ENCODE measurements at places on chromosomes 2 and 18.

- no peak for DNase-seq
These were observed 134.6 kb downstream of the CTIF start for GRCh38 chr18:48673456-48673852.

DNA sequence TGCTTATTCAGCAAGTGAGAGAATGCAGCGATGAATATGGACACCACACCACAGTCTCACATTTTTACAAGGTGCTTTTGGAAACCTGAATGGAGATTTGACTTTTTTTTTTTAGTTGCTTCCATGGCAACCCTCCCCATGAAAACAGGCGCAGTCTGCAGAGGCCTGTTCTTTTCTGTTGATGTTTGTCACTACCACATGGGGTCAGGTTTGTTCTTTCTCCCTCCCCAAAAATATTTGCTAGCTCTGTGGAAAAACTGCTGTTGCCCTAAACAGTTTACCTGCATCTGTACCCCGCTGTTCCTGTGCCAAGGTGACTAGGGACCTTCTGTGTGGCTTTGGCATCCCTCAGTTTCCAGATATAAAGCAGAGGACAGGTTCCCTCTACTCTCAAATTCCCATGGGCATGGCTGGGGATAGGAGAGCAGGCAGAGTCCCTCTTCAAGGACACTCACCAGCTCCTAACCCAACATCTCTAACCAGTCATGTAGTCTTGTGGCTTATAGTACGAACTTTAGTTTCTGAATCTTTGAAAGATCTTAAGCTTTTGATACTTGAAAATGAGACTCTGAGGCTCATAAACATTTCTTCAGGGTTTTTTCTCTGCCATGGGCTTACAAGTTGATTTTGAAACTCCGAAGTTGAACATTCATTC lies 14.7 kb upstream of the MAPRE2 start:
- DNase-seq, result no peak

GRCh38 chr2:207993151-207993763 lies 32.1 kb downstream of the PLEKHM3 start:
- peak; percentile 87 for DNase-seq

GRCh38 chr2:174835797-174836255 lies 71.6 kb upstream of the CHRNA1 start:
- peak; percentile 99 for DNase-seq

DNA sequence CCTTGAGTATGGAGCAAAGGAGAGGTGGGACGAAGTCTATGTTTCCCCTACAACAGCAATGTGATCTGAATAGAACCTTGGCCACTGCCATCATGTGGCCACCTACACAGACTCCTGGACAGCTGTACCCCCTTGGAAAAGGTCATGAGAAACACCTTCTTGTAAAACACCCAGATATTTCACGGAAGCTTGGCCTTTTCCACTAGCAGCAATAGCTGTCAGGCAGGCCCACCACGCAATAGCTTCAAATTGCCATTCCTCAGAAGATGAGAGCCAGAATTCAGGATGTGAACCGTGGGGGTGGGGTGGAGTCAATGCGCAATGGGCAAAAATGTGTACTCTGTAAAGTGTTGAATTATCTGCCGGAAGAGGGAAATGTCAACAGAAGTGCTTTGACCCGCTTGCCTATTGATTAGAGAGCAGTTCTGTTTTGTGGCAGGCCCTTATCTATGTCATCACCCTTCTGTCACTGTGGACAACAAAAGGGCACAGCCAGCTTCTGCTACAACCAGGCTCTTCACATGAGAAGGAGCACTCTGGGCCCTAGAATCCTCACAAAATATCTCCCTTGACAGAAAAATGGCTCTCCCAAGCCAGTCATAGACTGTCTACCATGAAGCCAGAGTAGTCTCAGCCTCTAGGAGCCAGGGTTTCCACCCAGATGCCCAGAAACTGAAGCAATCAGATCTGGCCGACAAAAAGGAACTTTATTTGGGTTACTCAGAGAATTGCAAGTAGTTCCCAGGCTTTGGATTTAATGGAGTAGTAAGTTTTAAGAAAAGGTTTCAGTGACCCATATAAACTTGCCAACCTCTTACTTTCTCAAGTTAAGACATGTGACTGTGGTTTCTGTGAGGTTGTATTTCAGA lies 9.5 kb downstream of the INPP1 start:
- DNase-seq, result peak; percentile 33

DNA sequence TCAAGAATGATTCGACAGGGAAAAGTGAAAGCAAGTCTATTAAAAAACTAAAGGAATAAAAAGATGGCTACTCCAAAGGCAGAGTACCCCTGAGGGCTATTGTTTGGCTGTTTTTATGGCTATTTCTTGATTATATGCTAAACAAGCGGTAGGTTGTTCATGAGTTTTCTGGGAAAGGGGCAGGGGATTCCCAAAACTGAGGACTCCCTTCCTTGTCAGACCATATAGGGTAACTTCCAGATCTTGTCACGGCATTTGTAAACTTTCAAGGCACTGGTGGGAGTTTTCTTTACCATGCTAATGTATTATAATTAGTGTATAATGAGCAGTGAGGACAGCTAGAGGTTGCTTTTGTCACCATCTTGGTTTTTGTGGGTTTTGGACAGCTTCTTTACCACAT lies 474.9 kb upstream of the MC4R start:
- DNase-seq, result no peak

GRCh38 chr2:3626118-3626811 lies 31.4 kb downstream of the COLEC11 start:
- DNase-seq, result no peak

DNA sequence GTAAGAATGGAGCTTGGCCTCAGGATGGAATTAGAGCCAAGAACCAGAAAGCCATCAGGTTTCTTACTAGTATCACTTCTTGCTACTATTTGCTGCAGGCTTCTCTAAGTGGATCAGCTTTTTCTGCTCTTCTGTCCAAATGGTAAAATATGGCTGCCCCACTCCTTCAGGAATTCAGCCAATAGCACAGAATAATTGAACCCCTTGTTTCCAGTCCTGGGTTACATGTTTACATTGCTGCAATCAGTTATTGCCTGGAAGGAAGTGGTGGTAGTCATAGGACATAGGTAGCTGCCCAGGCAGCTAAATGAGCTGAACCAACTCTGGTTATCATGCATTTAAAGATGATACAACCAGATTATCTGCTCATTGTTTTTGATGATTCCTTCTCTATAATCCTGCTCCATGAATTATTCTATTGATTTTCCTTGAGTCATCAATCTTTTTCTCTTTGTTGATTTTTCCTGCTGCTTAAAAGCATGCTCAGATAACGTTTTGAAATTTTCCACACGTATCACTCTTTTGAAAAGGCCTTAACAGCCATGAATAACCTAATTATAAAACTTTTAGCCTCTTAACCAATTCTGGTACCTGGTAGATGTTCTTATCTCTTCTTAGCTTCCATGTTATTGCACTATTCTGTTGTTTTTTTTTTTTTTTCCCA lies 12.6 kb downstream of the AGPS start:
- DNase-seq, result no peak
